Fibroblast of skin of left biceps (primary cell): ENCODE measurements at places on chromosomes 2 and 18.

GRCh38 chr2:46094689-46095088 is 202.5 kb upstream of the EPAS1 start:
- no peak for DNase-seq

- DNase-seq: no peak
Measured at GRCh38 chr2:178844701-178845100, 37.5 kb upstream of the TTN start.

DNA sequence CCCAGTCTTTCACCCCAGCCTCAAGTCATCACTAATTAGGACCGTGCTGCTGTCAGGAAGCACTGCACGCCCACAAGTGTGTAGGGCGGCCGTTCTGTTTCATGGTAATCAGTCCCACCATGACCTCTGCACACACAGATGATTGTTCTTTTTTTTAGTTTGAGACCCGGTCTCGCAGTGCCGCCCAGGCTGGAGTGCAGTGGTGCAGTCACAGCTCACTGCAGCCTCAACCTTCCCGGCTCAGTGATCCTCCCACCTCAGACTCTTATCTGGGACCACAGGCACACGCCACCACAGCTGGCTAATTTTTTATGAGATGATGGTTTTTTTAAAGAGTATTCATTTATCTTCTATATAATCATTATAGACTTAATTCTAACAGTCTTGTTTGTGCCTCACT is 1.8 kb upstream of the IAH1 start:
- no peak for DNase-seq

GRCh38 chr2:158034198-158034866 is 67.3 kb upstream of the UPP2 start:
- DNase-seq: no peak

- no peak for DNase-seq
Measured at GRCh38 chr2:107020392-107020791, 134.4 kb upstream of the ST6GAL2 start.

GRCh38 chr18:77146249-77147080 is 13.9 kb upstream of the MBP start:
- no peak for DNase-seq
